ENCODE measurements at places on chromosomes 1 and 21.

GRCh38 chr1:50846224-50846839 is 113.7 kb downstream of the FAF1 start:
- DNase-seq = no peak

DNA sequence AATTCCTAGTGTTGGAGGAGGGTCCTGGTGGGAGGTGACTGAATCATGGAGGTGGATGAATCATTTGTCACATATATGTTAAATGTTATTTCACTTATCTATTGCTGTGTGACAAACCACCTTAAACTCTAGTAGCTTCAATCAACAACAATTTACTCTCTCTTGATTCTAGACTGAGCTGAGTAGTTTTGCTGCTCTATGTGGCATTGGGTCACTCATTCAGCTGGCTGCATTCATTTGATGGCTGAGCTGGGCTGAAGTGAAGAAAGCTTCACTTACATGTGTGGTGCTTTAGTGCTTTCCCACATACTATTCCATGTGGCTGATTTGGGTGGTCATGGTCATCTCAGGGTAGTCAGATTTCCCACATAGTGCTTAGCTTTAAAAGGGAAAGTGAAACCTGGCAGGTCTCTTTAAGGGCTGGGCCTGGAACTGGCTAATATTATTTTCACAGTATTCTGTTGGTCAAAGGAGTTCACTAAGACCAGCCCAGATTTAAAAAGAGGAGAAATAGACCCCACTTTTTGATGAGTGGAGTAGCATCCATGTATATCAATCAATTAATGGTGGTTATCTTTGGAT is 10.5 kb downstream of the DNAH14 start:
- DNase-seq = no peak

DNA sequence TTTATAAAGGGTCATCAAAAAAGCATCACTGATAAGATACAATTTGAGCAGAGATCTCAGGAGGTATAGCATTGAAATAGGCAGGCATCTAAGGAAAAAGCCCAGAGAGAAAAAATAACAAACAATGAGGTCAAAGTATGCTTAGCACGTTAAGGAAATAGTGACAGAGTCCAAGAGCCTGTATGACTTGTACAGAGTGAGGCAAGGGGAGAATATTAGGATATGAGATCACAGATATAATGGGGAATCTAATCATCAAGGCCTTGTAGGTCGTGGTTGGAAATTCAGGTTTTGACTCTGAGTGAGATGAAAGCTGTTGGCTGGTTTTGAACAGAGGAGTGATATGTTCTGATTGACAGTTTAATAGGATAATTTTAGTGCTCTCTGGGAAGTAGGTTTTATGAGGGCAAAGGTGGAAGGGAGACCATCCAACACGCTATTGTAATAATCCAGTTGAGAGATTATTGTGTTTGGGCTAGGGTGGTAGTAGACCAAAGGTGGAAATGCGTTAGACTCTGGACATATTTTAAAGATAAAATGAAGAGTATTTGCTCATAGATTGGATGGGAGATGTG is 644.6 kb upstream of the TMPRSS15 start:
- DNase-seq = no peak

DNA sequence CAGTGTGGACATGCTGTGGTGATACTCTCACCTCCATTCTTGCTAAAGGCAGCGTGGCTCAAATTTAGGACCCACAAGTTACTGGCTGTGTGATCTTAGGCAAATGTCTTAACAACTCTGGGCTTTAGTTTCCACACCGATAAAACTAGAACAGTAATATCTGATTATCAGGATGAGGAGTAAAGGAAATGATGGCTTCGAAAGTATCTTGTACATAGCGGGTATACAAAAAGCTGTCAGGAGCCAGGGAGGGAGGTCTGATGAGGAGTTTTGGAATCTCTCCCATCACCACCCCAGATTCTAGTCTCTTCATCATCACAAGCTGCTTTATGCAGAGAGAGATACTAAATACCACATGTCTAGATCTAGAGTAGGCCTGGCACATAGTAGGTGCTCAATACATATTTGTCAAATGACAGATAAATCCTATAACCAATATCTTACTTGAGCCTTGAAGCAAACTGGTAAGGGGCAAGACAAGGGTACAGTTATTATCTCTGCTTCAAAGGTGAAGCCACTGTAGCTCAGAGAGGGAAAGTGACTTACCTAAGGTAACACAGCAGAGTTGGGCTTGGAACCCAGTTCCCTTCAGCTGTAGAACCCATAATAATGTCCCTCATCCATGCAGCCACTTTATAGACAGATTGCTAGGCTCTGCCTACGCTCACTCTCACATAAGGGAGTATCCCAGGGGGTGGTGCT is 9.5 kb upstream of the FGR start:
- no peak for DNase-seq

- DNase-seq = peak; percentile 51
Measured at GRCh38 chr1:40984066-40984465, 4.6 kb downstream of the CTPS1 start.

DNA sequence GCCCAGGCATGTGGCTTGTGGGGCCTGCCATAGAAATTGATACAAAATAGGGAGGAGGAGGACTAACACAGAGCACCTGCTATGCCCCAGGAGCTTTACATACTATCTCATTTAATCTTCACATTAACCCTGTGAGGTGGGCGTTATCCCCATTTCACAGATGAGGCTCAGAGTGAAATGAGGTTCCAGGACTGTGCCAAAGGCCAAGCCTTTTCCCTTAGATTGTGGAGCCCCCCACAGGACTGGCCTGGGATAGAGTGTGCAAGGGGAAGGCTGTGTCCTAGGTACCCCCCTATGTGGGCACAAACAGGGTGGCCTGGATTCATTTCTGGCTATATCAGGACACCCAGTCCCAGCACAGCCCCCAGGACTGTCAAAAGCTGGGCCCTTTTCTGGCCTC is 2.2 kb upstream of the DDOST start:
- no peak for DNase-seq

DNA sequence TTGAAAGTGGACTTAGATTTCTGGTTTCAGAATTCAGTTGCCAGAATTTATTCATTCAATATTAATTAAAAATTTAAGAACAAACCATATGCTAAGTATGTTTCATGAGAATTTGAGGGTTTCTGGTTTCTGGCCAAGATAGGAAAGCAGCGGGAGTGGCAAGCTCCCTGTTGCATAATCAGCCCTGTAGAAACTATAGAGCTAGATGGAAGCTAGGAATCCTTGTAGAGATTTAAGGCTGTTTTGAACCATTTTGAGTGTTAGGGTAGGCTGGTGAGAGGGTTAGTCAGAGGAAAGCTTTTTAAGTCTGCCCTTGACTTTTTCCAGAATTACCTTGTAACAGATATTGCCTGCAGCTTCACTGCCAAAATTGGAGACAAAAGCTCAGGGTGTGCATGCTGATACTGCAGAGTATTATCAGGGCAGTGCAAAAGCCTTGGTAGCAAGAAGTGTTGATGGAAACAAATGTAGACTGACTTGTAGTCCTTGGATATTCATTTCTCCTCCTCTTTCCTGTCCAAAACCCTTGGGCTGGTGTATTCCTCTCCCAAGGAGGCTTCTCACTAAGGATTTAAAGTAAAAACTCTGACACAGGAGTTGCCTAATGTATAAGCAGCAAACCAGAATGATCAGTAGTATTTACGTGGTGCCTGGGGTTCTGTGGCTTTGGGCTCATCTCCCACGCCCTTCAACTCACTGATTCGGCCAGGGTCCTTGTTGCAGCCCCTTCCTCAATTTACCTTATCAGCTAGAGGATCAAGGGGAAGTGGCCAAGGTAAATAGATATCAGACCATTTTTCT is 12.6 kb upstream of the GIPC2 start:
- DNase-seq = no peak
